Right lung (tissue), 10 donors: ENCODE measurements at places on chromosomes 1 and 21. TPM values are rescaled to one million over a fixed set of nuclear protein-coding genes. Genes with fewer than 3 reads are reported as not detected.
A peak's percentile ranks its signal among the peaks of the same experiment; 100 is the strongest.

- no peak for DNase-seq
Measured at GRCh38 chr1:166900987-166901386, 24.9 kb upstream of the TADA1 start.

GRCh38 chr1:102102276-102102780 is 105.6 kb upstream of the OLFM3 start:
- no peak for DNase-seq

DNA sequence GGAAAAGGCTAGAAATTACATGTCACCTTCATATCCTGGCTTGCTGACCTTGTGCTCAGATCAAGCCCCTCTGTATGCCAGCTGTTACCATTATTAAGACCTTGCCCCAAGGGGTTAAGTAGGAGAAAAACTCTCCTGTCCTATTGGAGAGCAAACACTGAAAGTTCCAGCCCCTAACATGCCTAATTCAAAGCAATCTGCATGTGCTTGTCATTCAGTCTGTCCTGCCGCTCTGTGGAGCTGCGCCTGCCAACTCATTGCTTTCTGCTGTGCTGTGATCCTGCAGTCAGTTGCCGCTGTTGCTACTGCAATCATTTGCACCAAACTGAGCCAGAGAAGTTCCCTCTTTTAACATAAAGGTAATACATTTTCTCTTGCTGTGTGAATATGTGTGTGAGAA is 113.4 kb downstream of the DISP1 start:
- peak; percentile 60 for DNase-seq

FASLG gene
- 0.24 TPM for polyA plus RNA-seq

FNBP1L gene
- 136 TPM for polyA plus RNA-seq
